ENCODE measurements at places on chromosomes 13 and 19.

- no peak for DNase-seq
These were observed 79.2 kb downstream of the TBC1D4 start for GRCh38 chr13:75402787-75403186.

- no peak for DNase-seq
These were observed 448.4 kb downstream of the COG6 start for GRCh38 chr13:40103864-40104263.

DNA sequence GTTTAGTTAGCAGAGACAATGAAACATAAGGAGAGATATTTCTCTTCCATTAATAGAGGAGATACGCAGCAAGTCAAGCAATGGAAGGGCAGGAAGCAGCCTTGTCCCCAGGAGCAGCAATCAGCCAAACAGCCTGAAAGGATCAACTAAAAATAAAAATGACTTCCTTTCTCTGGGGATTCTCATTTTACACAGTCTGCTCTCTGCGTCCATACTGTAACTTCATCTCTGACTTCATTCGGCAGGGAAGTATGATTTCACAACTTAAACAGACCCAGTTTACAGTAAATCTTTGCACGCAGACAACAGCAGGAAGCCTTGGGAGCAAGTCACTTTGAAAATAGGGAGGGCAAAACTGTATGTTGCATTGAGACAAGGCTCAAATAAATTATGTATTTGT, 826.7 kb downstream of the DIAPH3 start:
- no peak for DNase-seq

DNA sequence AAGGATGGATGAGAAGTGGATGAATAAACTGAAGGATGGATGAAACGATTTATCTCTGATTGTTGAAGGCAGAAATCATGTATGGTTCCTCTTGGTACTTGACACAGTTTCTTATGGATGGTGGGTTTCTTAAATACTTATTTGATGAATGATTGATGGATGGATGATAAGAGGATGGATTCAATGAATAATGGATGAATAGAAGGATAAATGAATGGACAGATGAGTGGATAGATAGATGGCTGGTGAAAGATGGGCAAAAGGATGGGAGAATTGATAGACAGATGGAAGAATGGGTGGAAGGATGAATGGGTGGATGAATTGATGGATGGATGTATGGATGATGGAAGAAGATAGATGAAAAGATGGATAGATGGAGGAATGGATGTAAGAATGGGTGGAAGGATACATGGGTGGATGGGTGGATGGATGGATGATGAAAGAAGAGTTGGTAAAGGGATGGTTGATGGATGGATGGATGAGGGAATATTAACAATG, 1.8 kb downstream of the ELSPBP1 start:
- no peak for DNase-seq

GRCh38 chr13:94382960-94383359, 96.5 kb downstream of the DCT start:
- DNase-seq, result no peak

GRCh38 chr19:6086068-6086788, 24.1 kb downstream of the RFX2 start:
- DNase-seq, result no peak

DNA sequence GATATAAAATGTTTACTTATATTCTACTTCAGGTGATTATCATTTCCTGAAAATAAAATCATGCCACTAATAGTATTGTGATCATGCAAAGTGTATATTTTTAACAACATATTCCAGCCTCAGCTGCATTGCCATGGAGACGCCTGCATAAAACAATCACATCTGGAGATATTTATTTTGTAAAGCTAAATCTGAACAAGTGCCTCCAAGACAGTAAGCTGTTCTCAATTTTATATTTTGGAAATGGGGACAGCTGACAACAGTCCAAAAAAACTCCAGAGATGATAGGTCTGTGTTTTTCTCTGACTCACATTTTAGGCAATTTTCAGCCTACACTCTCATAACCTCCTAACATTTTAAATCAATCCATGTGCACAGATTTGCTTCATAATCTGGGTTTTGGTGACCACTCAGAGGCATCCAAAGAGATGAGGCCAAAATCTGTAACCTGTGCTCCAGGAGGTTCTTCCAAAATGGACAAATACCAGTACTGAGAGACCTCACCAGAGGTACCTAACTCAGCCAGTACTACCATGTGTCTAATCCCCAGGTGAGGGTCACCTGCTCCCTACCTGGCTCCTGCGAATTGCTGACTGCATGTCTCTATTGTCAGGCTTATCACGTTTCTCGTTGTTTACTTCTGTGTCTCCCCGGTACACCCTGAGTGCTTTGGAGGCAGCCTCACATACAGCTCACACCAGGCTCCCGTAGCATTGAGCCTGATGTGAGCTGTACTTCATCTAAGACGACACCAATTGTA, 62.7 kb downstream of the COL4A1 start:
- no peak for DNase-seq

GRCh38 chr19:5628461-5628860, 5.6 kb downstream of the SAFB start:
- DNase-seq, result no peak

DNA sequence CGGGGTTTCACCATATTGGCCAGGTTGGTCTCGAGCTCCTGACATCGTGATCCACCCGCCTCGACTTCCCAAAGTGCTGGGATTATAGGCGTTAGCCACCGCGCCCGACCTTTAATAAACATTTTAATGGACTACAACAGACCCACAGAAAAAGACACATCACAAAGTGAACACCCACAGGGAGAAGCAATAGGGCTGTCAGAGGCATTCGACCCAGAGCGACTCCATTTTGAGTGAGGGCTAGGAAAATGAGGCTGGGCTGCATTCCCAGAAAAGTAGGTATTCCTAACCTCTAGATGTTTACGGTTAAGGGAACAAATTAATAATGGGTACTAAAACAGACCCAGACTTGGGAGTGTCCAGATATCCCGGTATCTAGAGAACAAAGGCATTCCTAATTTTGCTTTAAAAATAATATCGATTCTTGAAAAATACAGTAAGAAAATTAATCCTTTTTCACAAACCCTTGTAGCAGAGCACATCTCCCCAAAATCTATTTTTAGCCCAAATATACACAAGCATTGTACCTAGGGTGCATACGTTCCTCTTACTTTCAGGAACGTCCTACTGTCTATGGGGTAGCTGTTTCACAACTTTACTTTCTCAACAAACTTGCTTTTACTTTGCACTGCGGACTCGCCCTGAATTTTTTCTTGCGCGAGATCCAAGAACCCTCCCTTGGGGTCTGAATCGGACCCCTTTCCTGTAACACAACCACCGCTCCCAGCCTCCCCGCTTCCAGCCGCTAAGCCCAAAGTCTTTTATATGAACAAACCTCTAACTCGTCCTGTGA, 811 bp upstream of the ZNF8 start:
- DNase-seq, result no peak

DNA sequence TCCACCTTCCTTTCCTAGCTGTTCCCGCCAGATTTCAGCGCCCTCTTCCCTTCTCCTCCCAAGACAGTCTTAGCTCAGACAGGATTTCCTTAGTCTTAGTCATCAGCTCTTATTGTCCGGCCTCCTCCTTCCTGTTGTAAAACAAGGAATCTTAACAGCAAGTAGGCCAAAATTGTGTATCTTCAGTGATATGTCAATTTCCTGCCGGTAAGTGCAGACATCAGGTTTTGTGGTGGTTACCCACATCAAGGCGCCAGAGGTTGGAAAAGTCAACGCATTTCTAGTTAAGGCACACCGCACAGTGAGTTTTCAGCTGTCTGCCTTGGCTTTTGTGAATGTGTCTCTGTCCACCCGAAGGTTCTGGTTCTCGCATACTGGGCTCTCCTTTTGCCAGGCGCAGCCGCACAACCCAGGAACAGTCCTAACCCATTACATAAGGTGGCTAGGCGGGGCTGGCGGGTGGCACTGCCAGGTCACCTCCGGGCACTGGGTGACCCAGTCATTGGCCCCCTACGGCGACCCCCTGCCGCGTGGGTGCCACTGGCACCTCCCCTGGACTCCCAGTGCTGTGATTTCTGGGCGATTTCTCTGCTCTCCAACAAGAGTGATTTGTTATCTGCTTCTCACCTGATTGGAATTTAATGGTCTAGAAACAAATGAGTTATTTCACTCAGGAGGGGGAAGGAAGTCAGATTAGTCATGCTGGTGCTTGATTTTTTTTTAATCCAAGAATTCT, 12.9 kb downstream of the COL4A2 start:
- no peak for DNase-seq

GRCh38 chr19:47518139-47518538, 3.3 kb upstream of the NAPA start:
- DNase-seq, result no peak

DNA sequence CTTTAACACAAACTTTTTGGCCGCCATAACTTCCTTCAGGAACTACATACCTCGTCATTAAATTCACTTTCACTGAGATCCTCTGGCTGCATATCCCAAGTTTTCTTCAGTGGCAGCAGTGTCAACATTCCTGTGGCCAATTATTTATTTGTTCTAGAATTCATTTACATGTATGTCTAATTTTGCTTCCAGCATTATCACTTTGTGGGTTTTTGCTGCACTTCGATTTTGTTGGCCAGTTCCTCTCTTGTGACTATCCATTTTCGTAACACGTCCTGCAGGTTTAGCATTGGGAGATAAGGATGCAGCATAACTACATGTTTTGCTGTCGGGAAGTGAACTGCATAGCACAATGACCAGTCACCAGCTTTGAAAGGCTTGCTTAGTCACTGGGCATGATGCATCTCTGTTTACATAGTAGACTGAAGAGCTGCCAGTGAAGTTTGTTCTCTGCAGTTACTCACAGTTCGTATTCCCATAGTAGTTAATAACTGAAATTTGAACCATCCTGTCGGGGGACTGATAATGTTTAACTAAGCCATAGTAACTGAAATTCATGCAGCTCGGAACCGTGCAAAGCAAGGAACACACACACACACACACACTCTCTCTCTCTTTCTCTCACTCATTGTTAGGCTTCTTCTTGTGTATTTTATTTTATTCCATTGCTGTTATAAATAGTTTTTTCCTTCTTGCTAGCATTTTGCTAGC, 28.3 kb downstream of the ZNF507 start:
- no peak for DNase-seq

DNA sequence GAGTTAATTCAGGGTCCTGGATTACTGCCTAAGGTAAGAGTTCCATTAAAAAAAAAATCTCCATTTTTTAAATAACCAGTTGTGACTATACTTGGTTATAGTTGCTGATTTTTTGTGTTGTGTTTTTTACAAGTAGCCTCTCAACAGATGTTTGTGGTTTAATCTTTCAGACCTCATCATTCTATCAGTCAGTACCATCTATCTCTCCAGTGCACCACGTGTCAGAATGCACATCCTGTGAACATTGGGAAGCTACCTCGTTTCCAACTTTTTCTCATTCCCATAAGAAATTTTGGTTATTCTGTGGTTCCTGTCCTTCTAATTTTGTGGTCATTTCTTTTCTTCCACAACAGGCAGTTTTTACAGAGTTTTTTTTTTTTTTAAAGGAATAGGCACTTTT, 39.2 kb downstream of the WDFY2 start:
- no peak for DNase-seq

- DNase-seq, result no peak
These were observed 18.3 kb upstream of the SLC1A5 start for GRCh38 chr19:46806656-46807055.

DNA sequence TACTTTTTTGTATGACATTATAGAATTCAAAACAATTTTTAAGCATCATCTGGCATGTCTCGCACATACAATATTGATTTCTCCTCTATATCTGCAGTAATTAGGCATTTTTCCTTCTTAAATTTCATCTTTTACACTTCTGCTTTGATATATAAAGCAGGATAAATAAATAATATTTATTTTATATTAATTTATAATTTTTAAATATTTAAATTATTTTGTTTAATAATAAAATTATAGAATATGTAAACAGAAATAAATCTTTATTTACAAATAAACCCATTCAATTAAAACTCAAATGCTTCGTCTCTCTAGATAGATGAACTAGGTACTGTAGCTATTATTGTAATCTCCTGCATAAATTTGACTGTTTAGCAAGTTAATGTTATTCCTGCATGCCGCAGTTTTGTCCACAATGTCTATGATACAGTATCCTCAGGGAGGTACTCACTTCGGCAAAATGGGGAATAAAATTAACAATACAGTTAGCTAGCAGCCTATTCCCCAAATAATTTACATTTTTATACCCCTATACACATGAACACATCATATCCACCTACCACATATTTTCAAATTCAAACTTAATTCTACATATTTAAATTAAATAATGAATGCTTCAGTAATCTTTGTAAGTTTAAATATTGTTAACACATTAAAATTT, 473.6 kb upstream of the SLC10A2 start:
- DNase-seq, result no peak

Measured in effector CD4-positive, alpha-beta T cell (primary cell).